Left cardiac atrium (tissue), 4 donors: ENCODE measurements at places on chromosomes 3 and 15. TPM values are rescaled to one million over a fixed set of nuclear protein-coding genes. Genes with fewer than 3 reads are reported as not detected.

The MORC1 gene
- not detected for total RNA-seq

The CLPX gene
- 52.5 TPM for total RNA-seq

The SSUH2 gene
- total RNA-seq, result 0.91 TPM

The CDCP1 gene
- total RNA-seq, result 1.3 TPM

The PLSCR2 gene
- not detected for total RNA-seq
